Hematopoietic multipotent progenitor cell treated with erythropoietin and hydrocortisone succinate and interleukin-3 and kit ligand, for 4 days (in vitro differentiated cells): ENCODE measurements at places on chromosomes 2 and 18.

- peak; percentile 4 for DNase-seq
These were observed 518.2 kb downstream of the NRXN1 start for GRCh38 chr2:50513724-50514123.

DNA sequence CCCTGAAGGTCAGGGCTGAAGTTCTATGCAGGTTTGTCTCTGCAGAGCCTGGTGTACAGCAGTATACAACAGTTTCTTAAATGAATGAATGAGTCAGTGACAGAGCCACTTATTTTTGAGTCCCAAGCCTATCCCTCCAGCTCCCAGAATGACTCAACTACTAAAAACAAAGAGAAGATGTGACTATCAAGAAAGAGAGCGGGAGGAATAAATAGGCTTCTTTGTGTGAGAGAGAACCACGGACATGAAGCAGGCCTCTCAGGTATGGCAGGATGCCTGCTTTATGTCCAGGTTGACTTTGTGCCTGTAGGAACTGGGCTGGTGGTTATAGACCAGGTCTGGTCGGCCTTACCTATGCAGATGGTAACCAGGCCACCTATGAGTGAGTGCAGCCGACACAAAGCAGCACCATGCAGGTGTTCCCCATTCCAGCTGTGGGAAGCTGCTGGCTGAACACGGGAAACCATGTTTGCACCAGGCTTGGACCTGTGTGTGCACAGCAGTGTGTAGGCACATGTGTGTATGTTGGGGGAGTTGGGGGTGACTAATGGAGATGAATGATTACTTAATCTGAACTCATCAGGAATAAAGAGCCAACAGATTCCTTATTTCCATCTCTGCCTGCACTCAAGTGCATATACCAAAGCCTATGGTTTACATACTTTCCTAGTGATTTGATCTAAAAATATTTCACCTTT lies 171.0 kb downstream of the OSR1 start:
- DNase-seq = no peak

DNA sequence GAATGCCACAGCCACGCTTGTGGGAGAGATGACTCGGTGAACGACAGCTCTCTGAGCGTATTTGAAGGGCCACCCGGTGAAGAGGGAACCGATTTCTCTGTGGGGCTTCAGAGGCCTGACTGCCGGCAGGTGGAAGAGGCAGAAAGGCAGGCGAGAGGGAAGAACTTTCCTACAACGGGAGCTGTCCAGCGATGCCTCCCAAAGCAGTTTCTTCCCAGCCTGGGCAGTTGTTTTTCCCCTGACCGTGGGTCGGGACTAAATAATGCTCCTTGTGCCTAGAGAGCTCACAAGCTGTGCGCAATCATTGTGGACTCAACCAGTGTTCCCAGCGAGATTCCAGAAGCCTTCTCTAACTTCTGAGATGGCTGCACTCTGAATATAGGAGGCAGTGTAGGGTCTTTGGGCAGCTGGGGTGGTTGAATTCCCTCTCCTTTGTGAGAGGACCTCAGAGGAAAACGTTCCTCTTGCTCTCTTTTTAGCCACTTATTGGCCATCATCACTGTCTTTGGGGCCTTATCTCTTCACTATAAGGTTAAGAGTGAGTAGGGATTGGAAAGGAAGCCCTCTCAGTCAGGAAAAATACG lies 710 bp downstream of the SEC11C start:
- no peak for DNase-seq

DNA sequence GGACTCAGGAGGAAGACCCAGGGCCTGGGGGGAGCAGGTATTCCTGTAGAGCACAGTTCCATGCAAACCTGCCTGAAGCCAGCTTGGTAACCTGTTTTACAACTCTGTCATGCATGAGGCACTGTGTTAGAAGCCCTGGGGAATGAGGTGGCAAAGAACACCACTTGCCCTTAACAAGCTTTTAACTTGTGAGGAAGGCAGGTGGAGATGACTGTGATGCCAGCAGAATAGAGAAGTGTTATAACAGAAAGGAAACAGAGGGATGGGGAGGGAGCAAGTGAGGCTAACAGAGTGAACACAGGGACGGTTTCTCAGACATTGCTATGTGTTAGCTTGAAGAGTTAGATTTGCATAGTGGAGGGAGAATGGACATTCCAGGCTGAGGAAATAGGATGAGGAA lies 11.5 kb upstream of the IL1A start:
- DNase-seq = peak; percentile 61

GRCh38 chr2:238267884-238268680 lies 20.3 kb downstream of the PER2 start:
- no peak for DNase-seq

DNA sequence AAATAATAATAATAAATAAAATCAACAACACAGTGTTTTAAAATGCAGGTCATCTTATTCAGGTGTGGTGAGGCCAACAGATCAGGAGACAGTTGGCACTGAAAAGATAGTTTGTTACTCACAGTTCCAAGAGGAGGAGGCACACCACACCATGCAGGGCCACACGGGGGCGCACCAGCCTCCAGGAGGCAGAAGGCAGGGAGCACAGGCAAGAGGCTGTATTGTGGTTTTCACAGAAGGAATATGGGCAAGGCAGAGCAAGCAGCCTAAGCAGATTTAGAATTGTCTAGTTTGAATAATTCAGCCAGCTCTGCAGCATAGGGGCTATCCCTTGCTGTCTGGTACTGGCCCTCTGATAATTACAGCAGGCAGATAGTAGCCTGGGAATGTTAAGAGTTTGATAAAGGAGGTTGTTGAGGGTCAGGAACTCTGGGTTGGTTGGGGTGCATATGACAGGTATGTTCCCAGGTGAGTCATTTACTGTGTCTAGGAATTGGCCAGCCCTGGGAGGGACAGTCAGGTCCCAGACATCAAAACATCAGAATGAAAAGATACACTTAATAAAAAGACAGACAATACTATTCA lies 31.3 kb downstream of the KIAA2012 start:
- DNase-seq = peak; percentile 77

GRCh38 chr2:42752816-42753813 lies 10.8 kb downstream of the OXER1 start:
- peak; percentile 73 for DNase-seq

DNA sequence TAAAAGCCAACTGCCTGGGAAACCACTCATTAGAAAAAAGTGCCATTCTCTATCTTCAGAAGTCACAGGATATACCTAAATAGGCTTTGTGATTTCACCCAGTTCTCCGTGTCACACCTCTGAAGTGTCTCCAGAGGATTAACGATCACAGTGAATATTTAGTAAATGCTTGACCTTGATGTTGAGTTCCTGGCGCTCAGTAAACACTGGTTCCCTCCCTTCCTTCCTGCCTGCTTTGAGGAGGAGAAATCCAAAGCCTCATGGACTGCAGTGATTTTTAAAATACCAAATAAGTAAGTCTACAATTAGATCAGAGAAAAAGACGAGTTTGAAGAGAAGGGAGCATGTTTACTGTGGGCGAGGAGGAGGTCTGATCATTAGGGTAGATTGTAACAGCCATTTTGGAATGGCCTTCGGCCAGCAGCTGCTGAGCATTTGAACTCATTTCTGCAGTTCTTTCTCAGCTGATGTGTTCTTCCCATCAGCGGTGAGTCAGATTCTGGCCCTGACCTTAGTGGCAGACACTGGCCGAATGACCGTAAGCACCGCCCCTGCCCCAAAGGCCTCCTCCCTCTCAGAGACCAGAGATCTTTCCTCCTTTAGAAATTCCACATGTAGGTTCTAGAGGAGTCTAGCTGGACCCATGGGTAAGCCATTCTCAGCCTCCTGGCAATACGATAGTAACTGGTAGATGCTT lies 62.1 kb upstream of the SLC16A14 start:
- no peak for DNase-seq

GRCh38 chr2:88561646-88562388 lies 65.4 kb downstream of the EIF2AK3 start:
- no peak for DNase-seq

GRCh38 chr2:44218771-44219170 lies 50.1 kb downstream of the PPM1B start:
- DNase-seq = peak; percentile 18

- no peak for DNase-seq
These were observed 110.7 kb upstream of the OTX1 start for GRCh38 chr2:62939735-62940491.

GRCh38 chr2:198359308-198359707 lies 554.9 kb downstream of the PLCL1 start:
- DNase-seq = no peak

DNA sequence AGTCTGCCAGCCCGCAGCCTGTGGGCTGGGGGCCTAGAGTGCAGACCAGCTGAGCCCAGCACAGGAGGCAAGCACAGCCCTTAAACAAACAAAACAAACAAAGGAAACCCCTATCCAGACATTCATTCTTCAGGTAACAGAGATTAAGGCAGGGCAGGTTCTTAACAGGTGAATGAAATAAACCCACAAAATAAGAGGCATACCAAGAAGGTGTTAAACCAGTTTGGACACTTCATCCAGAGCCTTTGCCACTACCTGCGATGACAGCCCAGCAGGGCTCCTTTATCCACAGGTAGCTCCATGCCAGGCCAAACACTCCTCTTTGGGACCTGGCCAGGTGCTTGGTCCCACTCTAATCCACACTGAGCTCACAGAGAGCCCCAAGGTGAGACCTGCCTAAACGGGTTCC lies 209.7 kb upstream of the SIX2 start:
- DNase-seq = no peak

- DNase-seq = no peak
These were observed 37.2 kb downstream of the AQP12A start for GRCh38 chr2:240728827-240729226.

GRCh38 chr18:67132919-67133318 lies 383.6 kb downstream of the DSEL start:
- DNase-seq = no peak

DNA sequence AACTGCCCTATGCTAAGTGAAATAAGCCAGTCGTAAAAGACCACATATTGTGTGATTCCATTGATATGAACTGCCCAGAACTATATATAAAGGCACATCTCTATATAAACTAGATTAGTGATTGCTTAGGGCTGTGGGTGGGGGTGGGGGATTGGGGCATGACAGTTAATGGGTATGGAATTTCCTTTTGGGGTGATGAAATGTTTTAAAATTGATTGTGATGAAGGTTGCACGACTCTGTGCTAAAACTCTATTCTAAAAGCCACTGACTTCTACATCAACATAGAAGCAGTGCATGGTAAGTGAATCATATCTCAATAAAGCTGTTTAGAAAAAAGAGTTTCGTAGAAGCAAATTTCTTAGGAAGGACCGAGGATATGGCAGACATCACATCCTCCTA lies 53.0 kb downstream of the CDCA7 start:
- no peak for DNase-seq

GRCh38 chr2:218569661-218570500 lies 1.2 kb downstream of the CNOT9 start:
- DNase-seq = peak; percentile 65

DNA sequence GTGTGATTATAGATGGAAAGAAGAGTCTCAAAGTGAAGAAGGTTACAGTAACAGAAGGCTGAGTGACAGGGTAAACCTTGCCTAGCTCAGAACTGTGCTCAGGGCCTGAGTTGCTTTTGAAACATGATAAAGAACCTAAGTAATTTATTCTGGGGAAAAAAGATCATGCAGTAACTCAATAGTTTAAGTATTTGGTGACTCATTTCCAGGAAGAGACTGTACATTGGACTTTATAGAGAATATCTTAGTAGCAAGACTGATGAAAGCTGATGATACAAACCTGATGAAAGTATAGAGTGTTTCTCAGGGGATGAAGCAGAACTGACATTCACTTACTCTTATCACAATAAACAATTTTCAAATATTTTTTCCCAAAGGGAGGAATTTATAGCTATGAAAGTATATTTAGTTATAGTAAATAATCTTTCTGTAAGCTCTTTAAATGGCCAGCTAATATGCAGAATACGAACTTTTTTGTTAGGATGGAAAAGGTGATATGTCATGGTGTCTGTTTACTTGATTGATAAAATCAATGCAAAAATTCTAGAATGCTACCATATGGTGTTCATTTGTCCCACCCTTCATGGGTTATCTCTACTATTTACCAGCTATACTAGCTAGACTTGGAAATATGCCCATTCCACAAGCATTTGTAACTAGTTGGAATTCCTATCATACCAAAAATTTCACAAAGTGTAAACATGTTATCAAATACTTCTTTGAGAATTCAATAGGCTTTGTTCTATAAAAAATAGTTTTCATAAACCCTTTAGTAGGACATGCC lies 1265.5 kb upstream of the ACVR2A start:
- DNase-seq = no peak

DNA sequence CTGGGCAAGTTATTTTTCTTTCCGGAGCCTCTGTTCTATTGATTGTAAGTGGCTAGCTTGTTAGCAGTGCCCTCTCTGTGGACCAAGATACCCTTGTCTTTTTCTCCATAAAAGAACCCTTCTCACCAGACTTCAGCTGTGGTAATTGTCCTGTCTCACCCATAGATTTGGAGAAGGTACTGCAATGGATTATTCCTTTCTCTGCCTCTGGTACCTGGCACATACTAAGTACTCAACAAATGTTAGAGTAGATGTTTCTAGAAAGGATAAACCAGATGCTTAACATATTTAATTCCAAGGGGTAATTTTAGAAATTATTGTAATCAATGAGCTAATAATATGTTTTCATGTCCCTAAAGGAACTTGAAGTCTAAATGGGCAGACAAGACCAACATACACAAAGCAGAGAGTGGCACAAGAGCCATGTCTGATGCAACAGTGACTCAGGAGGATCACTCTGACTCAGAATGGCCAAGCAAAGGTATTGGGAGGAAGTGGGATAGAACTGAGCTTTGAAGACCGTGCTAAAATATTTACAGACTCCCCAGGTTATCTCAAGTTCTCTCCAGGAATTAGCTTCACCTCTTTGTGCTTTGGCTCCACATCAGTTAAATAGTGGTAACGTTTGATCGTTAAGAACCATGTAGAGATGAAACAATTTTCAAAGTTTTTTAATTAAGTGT lies 129.7 kb upstream of the OSR1 start:
- DNase-seq = no peak

DNA sequence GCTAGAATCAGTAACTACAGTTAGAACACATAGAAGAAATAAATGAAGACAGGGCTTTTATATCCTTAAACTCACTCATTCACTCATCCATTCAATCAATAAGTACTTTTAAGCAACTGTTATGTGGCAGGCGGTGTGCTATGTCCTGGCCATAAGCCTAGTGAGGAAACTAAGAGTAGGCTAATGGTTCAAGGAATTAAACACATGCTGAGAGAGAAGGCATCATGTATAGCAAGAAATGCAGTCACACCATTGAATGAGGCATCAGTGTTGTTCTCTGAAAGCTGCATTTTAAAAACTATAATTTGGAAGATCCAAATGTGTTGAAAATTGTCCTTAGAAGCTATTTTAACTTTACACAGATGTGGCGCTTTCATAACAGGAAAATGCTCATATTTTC lies 86.5 kb upstream of the DTNA start:
- DNase-seq = no peak

GRCh38 chr2:19818039-19818438 lies 83.7 kb downstream of the TTC32 start:
- no peak for DNase-seq
